HepG2 (cell line): ENCODE measurements at places on chromosomes 2 and 18. TPM values are rescaled to one million over a fixed set of nuclear protein-coding genes. Genes with fewer than 3 reads are reported as not detected.
A peak's percentile ranks its signal among the peaks of the same experiment; 100 is the strongest.

- H3K4me1 ChIP-seq, result no peaks in the 10 kb centered on the region
- no peak overlapping the region for H3K27ac ChIP-seq
- no peak overlapping the region for H3K4me3 ChIP-seq
- H3K27me3 ChIP-seq, result no peaks in the 10 kb centered on the region; the same call in 1 of the 2 replicates
Measured at GRCh38 chr2:236550290-236550689, 19.3 kb upstream of the ACKR3 start.

- no peak overlapping the region for H3K4me3 ChIP-seq
- no peaks in the 10 kb centered on the region for H3K4me1 ChIP-seq
- H3K27me3 ChIP-seq, result no peaks in the 10 kb centered on the region
- DNase-seq, result no peak
- no peak overlapping the region for H3K27ac ChIP-seq
- no peaks in the 10 kb centered on the region for H3K36me3 ChIP-seq
Measured at GRCh38 chr2:66186537-66186936, 248.4 kb upstream of the MEIS1 start.

- no peaks in the 10 kb centered on the region for H3K36me3 ChIP-seq
- no peak overlapping the region for H3K4me3 ChIP-seq
- H3K27ac ChIP-seq, result no peak overlapping the region
Measured at GRCh38 chr18:68984342-68984741, 186.5 kb downstream of the CCDC102B start.

- no peaks in the 10 kb centered on the region for H3K36me3 ChIP-seq
- H3K4me1 ChIP-seq, result no peaks in the 10 kb centered on the region
- H3K27ac ChIP-seq, result no peak overlapping the region
- H3K27me3 ChIP-seq, result peaks cover 7% of the 10 kb centered on the region
- DNase-seq, result no peak
- H3K4me3 ChIP-seq, result no peak overlapping the region
Measured at GRCh38 chr2:3727397-3728045, 24.1 kb downstream of the DCDC2C start.

- no peaks in the 10 kb centered on the region for H3K36me3 ChIP-seq
- DNase-seq, result no peak
- peaks cover 19% of the 10 kb centered on the region for H3K4me1 ChIP-seq
- no peak overlapping the region for H3K27ac ChIP-seq
Measured at GRCh38 chr2:239498981-239499634, 98.3 kb upstream of the HDAC4 start.

DNA sequence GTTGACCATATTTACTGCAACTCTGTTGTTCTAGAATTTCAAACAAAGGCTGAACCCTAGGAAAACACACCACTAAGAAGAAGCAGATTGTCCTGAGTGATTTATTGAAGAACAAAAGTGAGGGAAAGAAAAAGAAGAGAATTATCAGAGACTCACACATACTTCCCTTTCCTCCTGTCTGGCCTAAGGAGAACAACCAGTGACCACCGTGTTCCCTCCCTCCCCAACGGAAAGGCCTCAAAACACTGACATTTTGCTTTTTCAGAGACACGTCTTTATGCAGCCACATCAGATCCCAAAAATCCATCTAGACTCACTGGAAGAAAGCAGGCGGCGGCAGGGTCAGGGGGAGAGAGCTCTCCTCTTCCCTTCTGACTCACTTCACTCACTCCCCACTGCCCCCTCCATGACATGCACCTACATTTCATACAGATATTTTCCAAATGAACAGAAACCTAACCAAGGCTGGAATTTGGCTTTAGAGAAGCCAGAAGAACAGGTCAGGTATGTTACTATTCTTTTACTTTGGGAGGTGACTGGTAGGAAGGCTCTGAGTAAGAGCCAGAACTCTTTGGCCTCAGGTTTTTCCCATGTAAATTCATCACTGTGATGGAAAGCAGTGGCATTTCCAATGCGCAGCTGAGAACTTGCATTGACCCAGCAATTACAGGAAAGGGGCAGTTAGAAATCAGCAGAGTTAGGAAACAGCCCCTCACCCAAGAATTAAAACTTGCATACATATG is 169.9 kb downstream of the BCL11A start:
- no peaks in the 10 kb centered on the region for H3K36me3 ChIP-seq
- no peaks in the 10 kb centered on the region for H3K4me1 ChIP-seq
- DNase-seq, result no peak

GRCh38 chr18:76842837-76843530 is 20.6 kb downstream of the ZNF236 start:
- H3K27ac ChIP-seq, result no peak overlapping the region
- DNase-seq, result peak; percentile 13
- H3K36me3 ChIP-seq, result no peaks in the 10 kb centered on the region
- peaks cover 49% of the 10 kb centered on the region for H3K4me1 ChIP-seq

GRCh38 chr18:59460072-59460420 is 101.0 kb upstream of the LMAN1 start:
- no peaks in the 10 kb centered on the region for H3K36me3 ChIP-seq
- H3K4me1 ChIP-seq, result peaks cover 13% of the 10 kb centered on the region
- no peak overlapping the region for H3K4me3 ChIP-seq
- H3K27me3 ChIP-seq, result peaks cover 1% of the 10 kb centered on the region; the same call in 1 of the 2 replicates
- no peak for DNase-seq

- H3K4me1 ChIP-seq, result no peaks in the 10 kb centered on the region
- H3K4me3 ChIP-seq, result no peak overlapping the region
- H3K27me3 ChIP-seq, result no peaks in the 10 kb centered on the region
- DNase-seq, result peak; percentile 51
- no peaks in the 10 kb centered on the region for H3K36me3 ChIP-seq
Measured at GRCh38 chr2:164388511-164388910, 232.8 kb downstream of the GRB14 start.

DNA sequence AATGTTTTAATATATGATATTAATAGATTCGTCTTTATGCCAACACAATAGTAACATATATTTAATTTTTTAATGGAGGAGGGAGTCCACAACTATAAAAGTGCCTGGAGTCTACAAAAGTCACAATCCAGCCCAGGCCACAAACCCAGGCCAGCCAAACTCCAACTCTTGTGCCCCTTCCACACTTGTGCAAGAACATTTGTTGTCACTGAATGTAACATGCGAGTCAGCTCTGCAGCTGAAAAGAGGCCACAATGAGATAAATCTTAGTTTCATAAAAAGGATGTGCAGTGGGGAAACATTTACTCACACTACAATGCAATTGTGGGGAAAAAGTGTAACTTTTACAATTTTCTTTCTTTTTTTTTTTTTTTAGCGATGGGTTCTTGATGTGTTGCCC is 110.8 kb downstream of the MCFD2 start:
- no peak overlapping the region for H3K27ac ChIP-seq
- no peak overlapping the region for H3K4me3 ChIP-seq
- H3K36me3 ChIP-seq, result no peaks in the 10 kb centered on the region
- no peaks in the 10 kb centered on the region for H3K4me1 ChIP-seq
- DNase-seq, result no peak

DNA sequence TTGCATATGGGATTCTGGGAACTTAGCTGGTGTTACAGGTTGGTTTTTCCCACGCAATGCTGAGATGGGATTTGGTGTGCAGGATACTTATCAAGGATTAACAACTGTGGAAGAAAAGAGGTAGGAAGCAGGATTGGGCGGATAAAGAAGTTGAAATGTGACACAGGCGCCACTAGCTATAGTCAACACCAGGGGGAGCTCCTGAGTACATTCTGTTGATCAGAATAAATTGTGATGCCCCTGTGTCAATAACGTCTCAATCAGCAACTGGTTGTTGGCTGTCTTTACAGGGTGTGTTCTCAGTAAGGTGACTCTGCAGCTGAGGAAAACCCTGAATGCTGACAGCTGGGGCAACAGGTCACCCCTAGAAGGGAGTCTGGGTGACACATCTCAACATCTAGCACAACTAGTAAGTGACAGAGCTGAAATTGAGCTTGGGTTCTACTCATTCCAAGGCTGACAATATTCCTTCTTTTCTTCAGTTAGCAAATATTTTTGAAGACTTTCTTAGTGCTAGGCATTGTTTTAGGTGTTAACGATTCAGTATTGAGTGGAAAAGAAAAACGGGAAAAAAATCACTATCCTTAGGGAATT is 143.0 kb downstream of the ARL6IP6 start:
- no peaks in the 10 kb centered on the region for H3K4me1 ChIP-seq
- no peaks in the 10 kb centered on the region for H3K36me3 ChIP-seq
- H3K4me3 ChIP-seq, result no peak overlapping the region
- no peak overlapping the region for H3K27ac ChIP-seq
- DNase-seq, result peak; percentile 43

DNA sequence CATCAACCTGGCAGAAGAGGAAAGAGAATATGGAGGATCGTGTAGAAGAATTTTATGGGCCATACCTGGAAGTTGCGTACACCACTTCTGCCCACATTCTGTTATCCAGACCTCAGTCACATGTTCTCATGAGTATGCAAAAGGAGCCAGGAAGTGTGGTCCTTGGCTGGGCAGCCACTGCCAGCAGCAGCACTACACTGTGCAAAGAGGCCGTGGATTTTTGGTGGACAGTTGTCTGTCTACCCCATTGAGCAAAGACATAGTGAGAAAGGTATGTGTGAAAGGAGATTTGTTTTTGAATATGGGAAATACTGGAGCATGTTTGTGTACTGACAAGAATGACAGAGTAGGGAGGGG is 68.1 kb downstream of the SDC1 start:
- H3K4me1 ChIP-seq, result peaks cover 14% of the 10 kb centered on the region
- H3K27ac ChIP-seq, result no peak overlapping the region

DNA sequence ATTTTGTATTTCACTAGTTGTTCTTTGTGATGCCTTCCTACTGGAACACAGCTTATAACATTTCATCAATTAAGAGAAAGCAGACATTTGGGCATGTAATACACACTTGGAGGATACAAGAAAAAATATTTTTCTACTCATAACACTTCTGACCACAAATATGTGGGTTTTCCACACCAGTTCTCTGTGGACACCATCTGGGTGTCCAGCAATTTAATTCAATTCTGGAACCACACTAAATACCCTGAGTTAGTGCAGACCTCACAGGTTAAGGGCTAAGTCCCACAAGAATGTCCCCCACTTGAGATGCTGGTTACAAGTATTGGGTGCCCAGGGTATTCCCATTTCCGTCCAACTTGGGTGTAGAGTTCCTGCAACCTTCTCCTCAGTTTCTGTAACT is 91.1 kb upstream of the SKOR2 start:
- DNase-seq, result no peak
- no peaks in the 10 kb centered on the region for H3K4me1 ChIP-seq
- no peaks in the 10 kb centered on the region for H3K36me3 ChIP-seq
- no peak overlapping the region for H3K4me3 ChIP-seq
- H3K27me3 ChIP-seq, result no peaks in the 10 kb centered on the region
- no peak overlapping the region for H3K27ac ChIP-seq

DNA sequence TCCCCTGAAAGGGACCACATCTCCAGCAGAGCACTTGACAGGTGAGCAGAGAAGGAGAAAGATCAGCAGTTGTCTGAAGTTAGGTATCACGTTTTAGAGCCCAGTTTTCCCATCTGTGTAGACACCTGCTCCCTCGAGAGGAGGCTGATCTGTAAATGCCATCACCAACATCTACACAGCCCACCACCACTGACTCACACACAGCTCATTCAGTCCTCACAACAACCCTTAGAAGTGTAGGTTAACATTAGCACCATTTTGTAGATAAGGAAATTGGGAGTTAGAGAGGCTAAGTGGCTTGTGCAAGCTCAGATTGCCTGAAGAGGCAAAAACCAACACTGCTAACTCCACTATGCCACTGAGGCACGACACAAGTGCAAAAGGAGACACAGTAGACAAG is 37.2 kb upstream of the STAT1 start:
- H3K4me1 ChIP-seq, result peaks cover 17% of the 10 kb centered on the region
- DNase-seq, result no peak
- H3K27me3 ChIP-seq, result peaks cover 1% of the 10 kb centered on the region
- no peaks in the 10 kb centered on the region for H3K36me3 ChIP-seq

DNA sequence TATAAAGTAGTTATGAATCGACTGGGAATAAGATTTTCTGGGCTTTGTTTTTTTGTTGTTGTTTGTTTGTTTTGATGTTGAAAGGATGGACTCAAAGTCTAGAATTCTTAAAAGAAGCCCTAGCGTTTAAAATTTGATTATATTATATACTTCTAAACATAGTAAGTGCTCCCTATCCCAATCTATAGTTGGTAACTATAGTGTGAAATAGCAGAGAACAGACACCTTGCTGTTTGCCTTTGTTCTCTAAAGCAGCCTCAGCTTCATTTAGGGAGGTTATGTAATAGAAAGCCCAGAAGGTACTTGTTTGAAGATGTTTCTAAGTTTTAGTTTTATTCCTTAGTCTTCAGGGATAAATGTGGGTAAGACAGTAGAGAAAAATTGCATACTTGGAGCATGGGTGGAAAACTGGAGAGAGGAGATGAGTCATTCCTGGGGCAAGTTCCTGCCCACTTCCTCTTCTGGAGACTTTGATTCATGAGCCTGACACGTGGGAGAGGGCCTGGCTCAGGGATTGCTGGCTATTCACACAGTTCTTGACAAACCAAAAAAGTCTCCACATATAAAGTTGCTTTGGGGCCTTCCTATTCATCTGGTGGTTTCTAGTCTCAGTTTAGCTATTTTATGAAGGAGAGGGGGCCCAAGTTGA is 131.9 kb downstream of the MYO1B start:
- H3K36me3 ChIP-seq, result peaks cover 21% of the 10 kb centered on the region
- H3K4me1 ChIP-seq, result peaks cover 44% of the 10 kb centered on the region
- H3K27me3 ChIP-seq, result no peaks in the 10 kb centered on the region

- no peak overlapping the region for H3K27ac ChIP-seq
- H3K27me3 ChIP-seq, result no peaks in the 10 kb centered on the region
- no peaks in the 10 kb centered on the region for H3K36me3 ChIP-seq
- peaks cover 14% of the 10 kb centered on the region for H3K4me1 ChIP-seq
- H3K4me3 ChIP-seq, result no peak overlapping the region
Measured at GRCh38 chr2:156305121-156305520, 27.4 kb downstream of the NR4A2 start.

DNA sequence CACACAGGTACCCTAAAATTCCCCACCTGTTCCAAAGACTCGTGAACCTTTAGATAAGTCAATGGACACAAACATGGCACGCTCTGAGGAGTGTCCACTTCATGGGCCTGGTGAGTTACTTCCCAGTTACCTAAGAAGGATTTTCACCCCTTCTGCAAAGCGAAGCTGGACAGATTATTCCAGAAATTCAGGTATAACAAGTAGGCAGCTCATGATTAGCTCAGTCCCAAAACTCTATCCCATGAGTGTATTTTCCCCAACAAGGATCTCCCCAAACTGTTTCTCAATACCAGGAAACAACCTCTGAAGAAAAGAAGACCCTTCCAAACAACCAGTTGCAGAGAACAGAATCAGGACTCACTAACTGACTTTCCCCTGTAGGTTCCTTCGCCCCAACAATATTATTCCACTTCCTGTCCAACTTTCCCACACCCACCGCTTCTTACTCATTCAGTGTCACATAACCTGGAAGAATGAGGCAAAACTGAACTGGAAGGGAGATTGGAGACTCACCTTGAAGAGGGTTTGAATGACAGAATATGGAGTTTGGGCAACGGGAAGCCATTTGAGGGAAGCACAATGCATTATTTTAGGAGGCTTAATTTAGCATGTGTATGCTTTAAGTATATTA is 120.1 kb downstream of the ANTXR1 start:
- H3K4me1 ChIP-seq, result peaks cover 6% of the 10 kb centered on the region; the same call in 1 of the 2 replicates
- H3K27ac ChIP-seq, result no peak overlapping the region
- no peaks in the 10 kb centered on the region; the same call in 2 of the 3 replicates for H3K27me3 ChIP-seq
- no peak overlapping the region for H3K4me3 ChIP-seq
- DNase-seq, result no peak
- no peaks in the 10 kb centered on the region for H3K36me3 ChIP-seq

Gene NEU2
- total RNA-seq, result not detected in 2 replicates

Gene SLC5A7
- not detected in 2 replicates for total RNA-seq

Gene CPO
- total RNA-seq, result not detected in 2 replicates

Gene CD207
- total RNA-seq, result 0.09 and 0.27 TPM in 2 replicates

Gene METTL21A
- 61.2 and 65.1 TPM in 2 replicates for total RNA-seq

Gene SLC9A4
- not detected in 2 replicates for total RNA-seq

Gene LONRF2
- not detected in 2 replicates for total RNA-seq

Gene ARHGAP15
- not detected in 2 replicates for total RNA-seq

Gene DNAJC5G
- not detected in 2 replicates for total RNA-seq

Gene CXXC1
- 29.8 and 32.9 TPM in 2 replicates for total RNA-seq

Gene WNT6
- 0.20 TPM in 1 of 2 replicates, not detected in the other for total RNA-seq

Gene RSAD2
- 0.06 and 0.11 TPM in 2 replicates for total RNA-seq

Gene UGT1A6
- total RNA-seq, result not detected in 2 replicates

Gene UPP2
- 0.07 TPM in 1 of 2 replicates, not detected in the other for total RNA-seq

Gene SCG2
- not detected in 2 replicates for total RNA-seq

Gene VWC2L
- total RNA-seq, result not detected in 2 replicates
